ENCODE measurements at places on chromosomes 4 and X.

DNA sequence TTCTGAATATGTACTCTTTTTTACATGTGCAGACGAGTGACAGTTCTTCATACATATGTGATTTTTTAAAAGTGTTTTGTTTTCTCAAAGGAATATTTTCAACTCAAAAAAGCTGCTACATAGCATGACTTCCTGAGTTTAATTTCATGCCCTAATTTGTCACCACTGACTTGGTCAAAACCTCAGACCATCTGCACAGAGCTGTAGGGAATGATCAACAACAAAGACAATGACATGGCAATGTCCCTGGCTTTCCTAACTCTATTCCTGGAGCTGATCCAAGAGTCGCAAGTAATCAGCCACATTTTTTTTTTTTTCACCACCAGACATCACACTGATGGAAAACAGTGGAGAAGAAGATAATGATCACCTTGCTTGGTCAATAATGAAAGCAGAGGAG, 97.7 kb downstream of the TMA16 start:
- no peak for DNase-seq

GRCh38 chr4:155566354-155566753, 100.3 kb upstream of the GUCY1A1 start:
- DNase-seq, result no peak

GRCh38 chr4:86032476-86033022, 327.3 kb downstream of the MAPK10 start:
- no peak for DNase-seq

DNA sequence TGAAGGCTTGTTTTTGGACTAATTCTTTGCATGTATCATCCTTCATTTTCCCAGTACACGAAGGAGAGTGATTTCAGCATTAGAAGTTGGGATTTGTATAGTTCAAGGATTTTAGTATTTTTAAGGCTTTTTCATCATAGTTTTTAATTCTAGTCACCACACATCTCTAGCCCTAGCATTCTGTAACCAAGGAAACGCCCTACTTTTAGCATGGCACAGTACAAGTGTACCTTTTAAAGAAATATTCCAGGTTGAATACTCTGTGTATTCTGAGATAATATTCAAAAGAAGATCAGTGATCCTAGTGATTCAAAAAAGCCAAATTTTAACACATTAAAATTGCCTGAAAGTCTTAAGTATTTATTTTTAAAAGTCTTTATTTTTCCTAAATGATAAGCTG, 150.5 kb downstream of the RAP1GDS1 start:
- DNase-seq, result no peak

GRCh38 chr4:165621983-165622382, 243.2 kb downstream of the CPE start:
- DNase-seq, result no peak

GRCh38 chr4:101835121-101835904, 44.8 kb downstream of the BANK1 start:
- no peak for DNase-seq

- DNase-seq, result no peak
Observed at GRCh38 chr4:56757821-56758411, 63.6 kb downstream of the SPINK2 start.

GRCh38 chrX:119734897-119735339, 23.5 kb upstream of the SOWAHD start:
- no peak for DNase-seq

- DNase-seq, result no peak
Observed at GRCh38 chr4:66556651-66557278, 886.5 kb upstream of the EPHA5 start.

DNA sequence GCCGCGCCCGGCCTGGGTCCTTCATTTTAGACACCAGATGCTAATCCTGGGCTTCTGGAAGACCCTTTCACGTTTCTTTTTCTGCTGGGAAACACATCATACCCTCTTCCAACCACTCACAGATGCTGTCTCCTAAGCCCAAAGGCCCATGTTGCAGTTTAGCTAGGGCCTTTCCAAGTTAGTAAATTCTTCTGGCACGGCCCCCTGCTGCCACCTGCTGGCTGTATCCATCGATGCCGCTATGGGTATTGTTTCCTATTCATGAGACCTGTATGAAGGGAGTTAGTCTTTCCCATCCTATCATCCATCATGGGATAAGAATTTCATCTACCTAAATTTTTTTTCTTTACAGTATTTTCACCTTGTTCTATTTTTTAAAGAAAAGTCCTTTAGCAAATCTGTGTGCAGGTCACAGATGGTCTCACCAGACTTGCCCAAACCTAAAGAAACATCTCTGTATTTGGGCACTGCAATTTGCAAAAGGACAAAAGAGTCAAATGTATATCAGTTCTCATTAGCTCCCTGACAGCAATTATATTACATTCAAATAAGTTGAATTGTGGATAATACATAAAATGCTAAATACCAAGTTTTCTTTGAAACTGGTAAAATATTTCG, 37.8 kb upstream of the SLC9A7 start:
- DNase-seq, result no peak

DNA sequence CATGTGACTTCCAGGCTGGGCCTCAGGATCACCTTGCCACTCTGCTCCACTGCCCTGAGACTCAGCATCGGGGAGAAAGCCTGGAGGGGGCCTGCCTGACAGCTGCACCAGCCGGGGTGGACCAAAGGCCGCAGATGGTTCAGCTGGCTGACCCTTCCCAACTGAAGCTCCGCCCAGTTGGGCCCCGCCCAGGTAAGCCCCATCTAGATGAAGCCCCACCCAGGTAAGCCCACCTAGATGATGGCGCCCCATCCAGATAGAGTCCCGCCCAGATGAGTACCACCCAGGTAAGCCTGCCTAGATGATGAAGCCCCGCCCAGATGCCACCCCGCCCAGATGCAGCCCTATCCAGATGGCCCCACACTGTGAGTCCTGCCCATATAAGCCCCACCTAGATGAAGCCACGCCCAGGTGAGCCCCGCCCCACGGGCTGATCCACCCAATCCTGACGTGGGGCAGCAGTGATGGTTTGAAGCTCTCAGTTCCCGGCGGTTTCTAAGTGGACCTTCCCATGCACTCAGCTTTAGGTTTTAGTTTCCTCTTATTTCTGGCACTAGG, 10.0 kb downstream of the ZFYVE28 start:
- no peak for DNase-seq

DNA sequence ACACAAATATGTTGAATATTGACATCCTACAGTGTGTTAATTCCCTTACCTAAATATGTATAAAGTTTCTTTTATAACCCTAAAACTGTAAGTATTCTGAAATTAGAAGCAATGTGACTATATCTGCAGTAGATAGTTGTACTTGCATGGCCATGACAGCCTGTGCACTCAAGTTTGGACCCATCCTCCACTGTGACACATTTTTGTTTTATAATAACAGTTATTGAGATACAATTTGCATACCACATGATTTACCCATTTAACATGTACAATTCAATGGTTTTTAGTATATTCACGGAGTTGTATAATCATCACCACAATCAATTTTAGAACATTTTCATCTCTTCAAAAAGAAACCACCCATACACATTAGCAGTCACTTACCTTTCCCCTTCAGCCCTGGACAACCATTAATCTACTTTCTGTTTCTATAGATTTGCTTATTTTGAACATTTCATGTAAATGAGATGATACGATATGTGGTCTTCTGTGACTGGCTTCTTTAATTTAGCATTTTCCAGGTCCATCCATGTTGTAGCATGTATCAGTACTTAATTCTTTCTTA, 29.6 kb downstream of the HERC3 start:
- DNase-seq, result no peak

GRCh38 chrX:70480660-70481018, 36.0 kb downstream of the DLG3 start:
- DNase-seq, result no peak

All from mesenteric fat pad (tissue), 1 donor.